ENCODE measurements at places on chromosomes 12 and 14.
A peak's percentile ranks its signal among the peaks of the same experiment; 100 is the strongest.

DNA sequence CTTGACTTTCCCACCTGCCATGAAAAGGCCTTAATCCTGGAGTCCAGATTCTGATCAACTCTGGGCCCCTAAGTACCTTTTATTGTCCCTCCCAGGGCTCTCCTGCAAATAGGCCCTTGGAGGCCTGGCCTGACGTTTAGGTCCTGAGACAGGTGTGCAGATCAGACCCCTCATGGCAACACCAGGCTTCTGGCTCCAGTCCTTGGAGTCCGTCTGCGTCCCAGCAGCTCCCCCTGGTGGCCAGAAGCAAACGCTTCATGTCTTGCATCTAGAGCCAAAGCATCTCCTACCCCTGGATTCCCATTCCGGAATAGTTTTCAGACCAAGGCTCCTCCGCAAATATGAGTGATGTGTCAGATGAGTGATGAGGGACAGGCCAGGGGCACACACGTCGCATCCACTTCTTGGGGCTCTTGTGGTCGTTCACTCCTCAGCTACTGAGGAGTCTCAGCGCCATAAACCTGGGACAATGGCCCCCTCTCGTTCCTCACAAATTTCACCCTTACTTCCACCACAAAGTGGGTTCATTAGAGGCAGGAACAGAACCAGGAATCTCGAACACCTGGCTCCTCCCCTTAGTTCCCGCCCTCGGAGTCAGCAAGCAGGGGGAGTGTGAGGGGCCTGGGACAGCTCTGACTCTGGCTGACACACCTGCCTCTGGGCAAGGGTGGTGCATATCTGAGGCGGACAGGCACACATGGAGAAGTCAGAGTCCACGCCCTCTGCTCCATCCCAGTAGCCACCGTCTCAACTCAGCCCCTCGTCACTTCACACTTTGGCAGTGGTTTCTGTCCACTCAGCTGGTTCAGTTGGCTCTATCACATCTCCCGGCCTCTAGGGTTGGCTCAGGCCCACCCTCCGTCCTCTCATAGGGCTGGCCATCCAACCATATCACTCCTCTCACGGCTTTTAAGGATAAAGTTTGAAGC is 77.9 kb upstream of the PWP1 start:
- peak; percentile 82 for DNase-seq

GRCh38 chr12:48419116-48419935 is 53.0 kb upstream of the ANP32D start:
- DNase-seq, result no peak

GRCh38 chr12:108495823-108496579 is 19.1 kb upstream of the FICD start:
- DNase-seq, result no peak

- no peak for DNase-seq
These were observed 6.7 kb upstream of the TESC start for GRCh38 chr12:117105902-117106301.

GRCh38 chr14:45728434-45729225 is 475.6 kb upstream of the MIS18BP1 start:
- DNase-seq, result no peak

GRCh38 chr14:30180219-30180618 is 252.6 kb upstream of the PRKD1 start:
- no peak for DNase-seq

- no peak for DNase-seq
These were observed 72.3 kb upstream of the STXBP6 start for GRCh38 chr14:25122211-25122610.

DNA sequence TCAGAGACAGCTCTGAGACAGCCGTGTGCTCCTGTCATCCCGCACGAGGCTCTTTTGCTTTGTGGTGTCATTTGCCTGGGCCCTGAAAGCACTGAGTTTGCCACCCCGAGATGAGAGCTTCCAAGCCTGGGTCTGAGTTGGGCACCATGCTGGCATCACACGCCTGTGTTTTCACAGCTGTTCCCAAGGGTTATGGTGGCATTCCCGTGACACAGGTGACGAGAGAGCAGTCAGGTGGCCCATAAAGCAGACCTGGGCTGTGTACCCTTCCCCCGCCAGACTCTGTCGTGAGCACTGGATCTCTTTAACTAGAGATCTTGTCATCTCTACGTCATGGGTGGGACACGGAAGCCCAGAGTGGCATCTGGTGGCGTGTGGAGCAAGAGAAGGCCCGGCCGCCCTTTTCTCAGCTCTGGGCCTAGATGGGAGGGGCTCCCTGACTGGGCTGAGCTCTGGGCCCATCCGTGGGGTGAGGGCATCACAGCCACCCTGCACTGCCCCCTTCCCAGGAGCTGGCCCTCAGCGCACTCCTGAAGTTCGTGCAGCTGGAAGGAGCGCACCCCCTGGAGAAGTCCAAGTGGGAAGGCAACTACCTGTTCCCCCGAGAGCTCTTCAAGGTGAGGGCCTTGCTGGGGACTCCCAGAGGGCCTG is 2.6 kb downstream of the NOC4L start:
- no peak for DNase-seq

DNA sequence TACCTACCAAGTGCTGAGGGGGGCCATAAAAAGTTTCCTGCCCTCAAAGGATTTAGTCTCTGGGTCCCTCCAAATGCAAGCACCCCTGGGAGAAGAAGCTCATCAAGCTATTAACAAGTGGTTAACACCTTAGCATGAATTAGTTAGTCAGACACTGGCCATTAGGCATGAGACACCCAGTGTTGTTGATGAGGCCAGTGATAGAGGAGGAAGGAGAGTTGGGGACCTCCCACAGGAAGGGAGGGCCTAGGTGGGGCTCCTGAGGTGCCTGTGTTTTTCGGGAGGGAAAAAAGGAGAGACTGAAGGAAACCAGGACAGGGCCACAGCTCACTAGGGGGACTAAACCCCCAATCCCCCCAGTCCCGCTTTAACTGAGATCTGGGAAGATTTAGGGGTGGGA is 4.5 kb upstream of the KRT71 start:
- no peak for DNase-seq
